ENCODE measurements at places on chromosomes 16 and 17. TPM values are rescaled to one million over a fixed set of nuclear protein-coding genes. Genes with fewer than 3 reads are reported as not detected.
A peak's percentile ranks its signal among the peaks of the same experiment; 100 is the strongest.

FBXW10B gene
- total RNA-seq, result not detected

ATP6V0A1 gene
- 16.3 TPM for total RNA-seq

SNX20 gene
- not detected for total RNA-seq

NPIPA7 gene
- total RNA-seq, result 6.4 TPM

GRCh38 chr17:1720856-1721386 lies 3.6 kb upstream of the WDR81 start:
- DNase-seq, result peak; percentile 60

- no peak for DNase-seq
Observed at GRCh38 chr16:78375055-78375679, 275.7 kb downstream of the WWOX start.

DNA sequence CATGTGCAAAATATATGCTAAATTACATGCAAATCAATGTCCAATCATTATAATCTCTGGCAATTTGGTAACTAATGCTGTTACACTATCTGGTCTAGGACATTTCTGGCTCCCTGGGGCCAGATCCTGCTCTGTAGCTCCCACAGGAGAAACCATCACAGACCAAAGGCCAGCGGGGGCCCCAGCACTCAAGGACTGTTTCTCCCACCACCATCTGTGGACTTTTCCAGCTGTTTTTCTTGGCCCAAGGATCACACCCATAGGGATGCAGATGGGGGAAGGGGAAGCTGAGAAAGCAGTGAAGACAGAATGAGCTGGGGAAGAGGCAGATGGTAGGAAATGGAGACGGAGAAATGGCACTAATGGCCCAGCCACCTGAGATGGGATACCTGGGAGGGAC lies at the start of gene HIGD1B:
HIGD1B (plus strand) TSS at position 298 of the 400 bp plus-strand sequence. CDS start 270 bp downstream, outside the sequence.
- DNase-seq, result no peak

GRCh38 chr17:7214300-7215135 lies 5.1 kb downstream of the DLG4 start:
- DNase-seq, result peak; percentile 98

DNA sequence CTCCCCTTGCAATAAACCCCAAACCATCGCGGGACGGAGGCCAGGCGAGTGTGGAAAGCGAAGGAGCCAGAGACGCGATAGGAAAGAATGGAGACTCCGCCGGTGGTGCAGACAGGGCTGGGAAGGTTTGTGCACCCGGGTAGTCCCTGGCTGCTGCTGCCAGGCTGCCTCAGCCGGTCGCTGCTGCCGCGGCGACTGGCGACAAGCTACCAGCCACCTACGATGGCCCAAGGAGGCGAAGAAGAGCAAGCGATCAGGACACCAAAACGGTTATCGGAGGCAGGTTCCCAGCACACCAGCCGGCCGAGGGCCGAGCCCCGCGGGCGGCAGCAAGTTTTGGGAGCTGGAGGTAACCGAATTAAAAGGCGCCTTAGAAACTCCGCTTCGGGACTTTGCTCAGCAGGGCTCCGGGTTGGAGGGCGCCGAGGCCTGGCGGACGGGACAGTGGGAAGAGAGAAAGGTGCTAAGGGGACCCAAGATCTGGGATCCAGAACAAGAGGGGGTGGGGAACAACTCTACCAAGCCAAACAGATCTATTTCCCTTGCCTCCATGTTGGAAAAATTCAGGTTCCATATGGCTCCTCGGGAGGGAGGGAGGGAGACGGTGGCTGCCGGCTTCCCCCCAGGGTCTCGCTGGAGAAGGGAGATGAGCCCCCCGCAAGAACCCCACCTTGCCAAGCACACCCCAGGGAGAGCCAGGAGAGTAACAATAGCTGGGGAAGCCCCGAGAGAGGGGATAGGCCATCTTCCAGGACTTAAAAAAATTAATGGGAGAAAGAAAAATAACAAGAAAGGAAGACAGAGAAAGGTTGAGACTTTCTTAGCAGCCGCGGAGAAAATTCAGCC lies 9.7 kb upstream of the HOXB2 start:
- DNase-seq, result no peak

- peak; percentile 37 for DNase-seq
Observed at GRCh38 chr17:17994271-17995069, 21.8 kb downstream of the DRC3 start.

GRCh38 chr17:62098623-62099231 lies 33.6 kb upstream of the MED13 start:
- DNase-seq, result no peak

DNA sequence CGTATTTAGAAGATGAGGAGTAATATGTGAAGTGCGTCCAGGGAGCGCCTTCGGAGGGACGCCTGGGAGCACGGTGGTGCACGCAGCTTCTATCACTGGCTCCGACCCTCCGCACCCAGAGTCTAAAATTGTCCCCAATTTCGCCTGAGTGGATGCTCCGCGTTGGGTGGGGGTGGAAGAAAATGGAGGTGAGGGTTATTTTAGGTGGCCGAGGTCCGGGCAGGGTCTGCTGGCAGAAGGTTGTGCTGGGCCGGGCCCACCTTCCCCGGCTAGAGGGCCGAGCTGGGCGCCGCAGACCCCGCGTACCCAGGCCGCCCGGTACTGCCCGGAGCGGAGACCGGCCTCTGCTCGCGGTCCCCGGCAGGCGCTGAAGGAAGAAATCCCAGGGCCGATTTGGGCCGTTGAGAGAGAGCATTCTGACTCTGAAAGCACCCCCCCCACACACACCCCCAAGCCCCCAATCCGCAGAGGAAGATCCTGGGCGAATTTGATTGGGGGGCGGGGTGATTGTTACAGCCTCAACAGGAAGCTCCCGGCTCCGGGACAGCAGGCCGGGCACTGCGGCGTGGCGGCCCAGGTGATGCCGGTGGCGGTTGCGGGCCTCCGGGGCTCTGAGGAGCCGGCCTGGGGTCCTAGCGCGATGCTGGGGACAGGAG lies 3.0 kb downstream of the BAHCC1 start:
- DNase-seq, result no peak

- DNase-seq, result peak; percentile 49
Observed at GRCh38 chr17:73071066-73071999, 21.2 kb downstream of the SLC39A11 start.

GRCh38 chr17:16507918-16508533 lies 16.0 kb upstream of the LRRC75A start:
- DNase-seq, result peak; percentile 47

DNA sequence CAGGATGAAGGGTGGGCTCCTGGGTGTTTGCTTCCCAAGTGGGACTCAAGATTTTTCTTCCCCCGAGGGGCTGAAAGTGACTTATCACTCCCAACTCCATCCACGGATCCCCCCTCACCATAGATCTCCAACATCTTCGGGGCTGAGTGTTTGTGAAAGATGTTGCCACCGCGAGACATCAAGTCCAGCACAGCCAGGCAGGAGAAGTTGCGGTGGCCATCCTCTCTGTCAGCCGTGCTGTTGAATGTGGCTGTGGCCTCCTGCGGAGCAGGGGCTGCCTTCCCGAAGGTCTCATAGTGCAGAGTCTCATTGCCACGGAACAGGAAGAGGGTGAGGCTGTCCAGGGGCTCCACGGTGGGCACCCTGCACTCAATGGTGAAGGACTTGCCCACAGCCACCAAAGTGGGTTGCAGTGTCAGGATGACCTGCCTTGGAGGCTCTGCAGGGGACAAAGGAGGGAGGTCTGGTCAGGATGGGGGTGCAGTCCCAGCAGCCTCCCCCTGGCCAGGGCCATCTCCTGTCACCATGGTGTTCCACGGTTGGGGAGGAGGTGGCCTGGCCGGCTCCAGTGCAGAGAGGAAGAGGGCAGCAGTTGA lies 5.5 kb downstream of the PRR29 start:
- no peak for DNase-seq

- peak; percentile 44 for DNase-seq
Observed at GRCh38 chr16:71781741-71782140, 26.9 kb downstream of the AP1G1 start.

DNA sequence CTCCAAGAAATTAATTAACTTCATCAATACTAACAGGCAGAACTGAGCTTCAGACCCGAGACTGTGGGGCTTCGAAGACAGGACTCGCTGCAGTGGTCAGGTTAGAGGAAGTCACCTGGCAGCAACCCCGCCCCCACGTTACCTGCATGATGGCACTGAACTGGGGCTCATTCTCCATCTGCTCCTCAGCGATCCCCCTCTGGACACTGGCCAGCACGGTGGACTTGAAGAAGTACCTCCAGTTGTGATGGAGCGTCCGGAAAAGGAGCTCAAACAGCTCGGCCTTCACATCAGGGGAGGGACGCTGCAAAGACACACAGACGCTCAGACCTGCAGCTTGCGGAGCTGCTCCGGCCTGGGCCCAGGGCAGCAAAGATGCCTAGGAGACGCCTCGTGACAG lies 40.9 kb upstream of the GSG1L start:
- no peak for DNase-seq

DNA sequence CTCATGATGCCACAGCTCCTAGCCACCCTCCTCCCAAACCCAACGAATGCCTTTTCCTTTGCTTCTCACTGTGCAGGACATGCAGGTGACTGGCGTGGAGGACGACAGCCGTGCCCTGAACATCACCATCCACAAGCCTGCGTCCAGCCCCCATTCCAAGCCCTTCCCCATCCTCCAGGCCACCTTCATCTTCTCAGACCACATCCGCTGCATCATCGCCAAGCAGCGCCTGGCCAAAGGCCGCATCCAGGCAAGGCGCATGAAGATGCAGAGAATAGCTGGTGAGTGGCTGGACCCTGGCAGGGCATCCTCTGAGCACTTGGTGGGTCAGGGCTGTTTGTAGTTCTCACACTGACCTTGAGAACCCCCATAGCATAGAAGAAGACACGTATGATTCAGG lies 132.3 kb downstream of the SOCS1 start:
- no peak for DNase-seq

Measured in GM23248 (cell line).